ENCODE measurements at places on chromosomes 6 and 20.

GRCh38 chr20:38032585-38033329 lies 499 bp downstream of the TTI1 start:
- no peak for DNase-seq

DNA sequence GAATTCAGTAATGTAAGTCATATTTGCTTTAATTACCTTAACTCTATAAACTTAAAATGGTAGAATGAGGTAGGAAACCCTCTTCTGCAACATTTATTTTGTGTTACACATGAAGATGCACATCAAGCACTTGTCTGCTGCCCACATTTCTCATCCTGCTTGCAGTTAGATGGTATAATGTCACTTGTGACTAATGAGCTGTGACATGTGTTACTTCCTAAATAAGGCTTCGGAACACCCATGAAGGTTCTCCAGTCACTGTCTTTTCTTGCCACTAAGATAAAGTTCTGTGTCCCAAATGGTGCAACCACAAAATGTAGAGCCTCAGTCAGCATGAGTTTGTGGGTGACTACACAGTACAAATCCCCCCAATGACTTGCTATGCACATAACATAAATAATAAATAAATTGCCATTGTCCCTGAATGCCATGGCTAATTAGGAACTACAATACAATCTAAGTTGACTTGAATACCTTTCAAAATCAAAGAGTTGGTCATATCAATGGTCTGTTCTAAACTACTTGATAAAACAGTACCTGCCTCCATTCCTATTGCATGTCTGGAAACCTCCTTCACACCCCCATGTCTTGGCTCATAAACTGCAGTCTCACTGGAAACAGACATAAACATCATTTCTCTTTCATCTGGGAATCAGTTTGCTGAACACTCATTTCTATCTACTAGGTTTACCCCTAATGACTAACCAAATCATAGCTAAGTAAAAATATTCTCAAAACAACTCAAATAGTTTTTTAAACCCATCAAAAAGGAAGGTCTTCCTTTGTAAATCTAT lies 157.2 kb downstream of the PTPRK start:
- no peak for DNase-seq

DNA sequence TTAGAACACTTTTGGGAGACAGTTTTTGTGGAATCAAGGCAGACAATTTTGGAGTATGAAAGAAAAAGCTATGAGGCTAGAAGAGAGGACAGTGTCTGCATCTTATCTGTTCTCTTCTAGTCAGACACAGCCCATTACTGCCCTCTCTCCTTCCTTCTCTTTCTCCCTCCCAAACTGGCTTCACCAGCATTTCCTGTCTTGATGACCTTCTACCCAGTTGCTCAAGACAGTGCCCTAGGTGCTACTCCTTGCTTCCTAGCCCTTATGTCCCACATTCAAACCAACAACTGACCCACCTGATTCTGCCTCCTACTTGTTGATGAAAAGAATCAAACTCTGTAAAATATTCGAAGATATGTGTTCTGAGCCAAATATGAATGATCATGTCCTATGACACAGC lies 116.4 kb upstream of the RIPOR2 start:
- DNase-seq = no peak

DNA sequence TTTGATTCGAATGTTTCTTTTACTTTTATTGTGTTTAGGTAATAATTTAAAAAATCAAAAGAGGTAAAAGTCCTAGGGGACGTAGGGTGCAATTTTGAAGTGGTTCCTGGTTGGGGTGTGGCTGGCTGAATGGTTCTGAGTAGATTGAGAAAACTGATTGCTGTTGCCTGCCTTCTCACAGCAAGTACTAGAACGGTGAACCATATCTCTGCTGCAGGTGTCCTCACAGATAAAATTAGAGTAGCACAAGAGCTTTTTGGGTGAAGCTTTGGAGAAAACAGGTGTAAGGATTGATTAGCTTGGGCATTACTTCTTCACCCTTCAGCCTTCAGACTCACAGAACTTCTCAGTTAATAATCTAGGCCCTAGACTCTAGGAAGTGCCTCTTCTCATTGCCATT lies 19.8 kb upstream of the GJA10 start:
- no peak for DNase-seq

GRCh38 chr20:50720026-50720425 lies 11.4 kb upstream of the PARD6B start:
- no peak for DNase-seq

Data from D341Med (cell line).